ENCODE measurements at places on chromosomes 1 and 21.

- DNase-seq, result no peak
Measured at GRCh38 chr1:245434280-245434679, 279.5 kb downstream of the KIF26B start.

- DNase-seq, result no peak
Measured at GRCh38 chr1:205662135-205662738, 18.1 kb downstream of the SLC45A3 start.

GRCh38 chr21:35258521-35258920 is 209.4 kb upstream of the RUNX1 start:
- DNase-seq, result no peak

DNA sequence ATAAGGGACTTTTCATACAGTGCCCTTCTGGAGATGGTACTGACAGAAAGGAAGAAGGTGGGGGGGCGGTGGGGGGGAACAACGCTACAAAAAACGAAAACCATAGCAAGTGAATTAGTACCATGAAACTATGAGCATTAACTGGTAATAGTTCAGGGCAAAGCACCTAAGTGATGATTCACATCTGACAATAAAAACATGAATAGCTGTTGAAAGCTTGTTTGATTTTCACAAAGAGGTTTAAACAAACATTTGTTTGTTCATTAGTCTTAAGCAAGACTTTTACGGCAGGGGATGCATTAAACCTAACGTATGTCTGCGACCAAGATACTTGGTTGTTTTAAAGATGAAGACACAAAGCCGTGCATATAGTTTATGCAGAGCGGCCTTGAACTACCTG is 177.5 kb downstream of the LMO4 start:
- DNase-seq, result no peak

- no peak for DNase-seq
Measured at GRCh38 chr1:29513357-29513756, 277.0 kb downstream of the PTPRU start.

- no peak for DNase-seq
Measured at GRCh38 chr1:55611123-55611522, 396.0 kb upstream of the USP24 start.

Measured in activated naive CD8-positive, alpha-beta T cell treated with anti-CD3 and anti-CD28 coated beads, Interleukin-2, amount 50 U/mL, for 16 hours (primary cell).